Activated CD4-positive, alpha-beta T cell treated with anti-CD3 and anti-CD28 coated beads, Interleukin-2, Interleukin-6, amounts not matched to agents 100 ng/mL and 50 ng/mL, durations not matched to agents 16 hours and 8 hours (primary cell): ENCODE measurements at places on chromosomes 2 and 18.

DNA sequence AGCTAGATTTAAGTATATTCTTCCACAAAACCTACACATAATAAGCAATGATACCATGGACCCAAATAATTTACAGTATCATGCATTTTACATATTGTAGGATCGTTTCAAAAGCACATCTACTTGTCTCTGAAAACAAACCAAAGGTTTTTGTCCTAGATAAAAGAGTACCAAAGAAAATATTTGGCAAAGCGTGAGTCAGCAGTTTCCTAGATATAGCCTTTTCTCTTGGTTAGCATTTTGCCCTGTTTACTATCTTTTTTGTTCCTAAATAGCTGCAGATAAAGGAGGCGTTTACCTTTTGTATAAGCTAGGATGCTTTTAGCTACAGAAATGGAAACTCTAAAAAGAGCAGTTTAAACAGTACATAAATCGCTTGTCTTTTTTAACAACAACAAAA, 305.8 kb upstream of the GULP1 start:
- DNase-seq, result no peak

GRCh38 chr2:239149501-239149900, 251.3 kb downstream of the HDAC4 start:
- DNase-seq, result no peak

DNA sequence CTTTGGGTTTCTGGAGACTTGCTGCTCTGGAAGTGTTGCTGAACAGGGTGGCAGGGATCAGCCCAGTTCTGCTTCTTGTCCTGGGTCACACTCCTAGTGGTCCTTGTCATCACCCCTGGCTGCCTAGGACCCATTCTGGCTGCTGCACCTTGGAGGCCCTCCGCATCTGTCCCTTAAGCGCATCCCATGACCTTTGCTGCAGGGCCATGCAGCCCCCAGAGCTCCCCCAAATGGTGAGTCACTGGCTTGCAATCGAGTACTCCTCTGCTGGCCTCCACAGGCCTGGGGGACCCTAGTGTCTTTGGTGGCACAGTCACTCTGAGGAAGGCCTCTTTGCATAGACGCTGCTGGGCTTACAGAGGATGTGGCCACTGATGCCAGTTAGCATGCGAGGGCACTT, 188.5 kb downstream of the ASB1 start:
- DNase-seq, result no peak

DNA sequence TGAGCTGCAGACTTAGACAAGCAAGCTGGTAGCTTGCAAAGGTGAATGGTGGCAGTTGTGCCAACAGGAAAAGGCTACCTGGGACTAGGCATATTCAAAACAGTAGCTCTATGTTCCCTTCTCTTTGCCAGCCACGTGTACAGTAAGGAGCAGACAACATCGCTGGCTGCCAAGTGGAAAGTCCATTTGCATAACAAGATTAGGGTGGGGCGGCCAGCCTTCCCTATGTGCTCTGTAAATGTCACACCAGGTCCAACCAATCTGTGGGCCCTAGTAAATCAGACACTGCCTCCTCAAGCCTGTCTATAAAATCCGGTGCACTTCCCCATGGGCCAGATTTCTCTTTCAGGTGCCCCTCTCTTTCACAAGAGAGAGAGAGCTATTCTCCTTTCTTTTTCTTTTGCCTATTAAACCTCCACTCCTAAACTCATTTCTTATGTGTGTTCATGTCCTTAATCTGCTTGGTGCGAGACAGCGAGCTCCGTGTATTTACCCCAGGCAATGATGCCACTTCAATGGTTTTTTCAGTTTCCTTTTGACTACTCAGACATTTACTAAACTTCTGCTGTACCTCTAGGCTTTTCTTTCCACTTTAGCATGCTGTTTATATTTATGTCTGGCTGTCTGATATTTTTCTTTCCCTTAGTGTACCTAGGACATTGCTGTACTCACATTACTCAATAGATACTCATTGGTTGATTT, 297.4 kb upstream of the GCFC2 start:
- DNase-seq, result no peak

GRCh38 chr2:112794131-112794733, 9.9 kb upstream of the IL1A start:
- peak; percentile 88 for DNase-seq

GRCh38 chr18:8818982-8819381, 113.6 kb downstream of the MTCL1 start:
- no peak for DNase-seq

GRCh38 chr18:10690366-10690765, 164.5 kb downstream of the NAPG start:
- DNase-seq, result no peak

GRCh38 chr18:23730857-23731256, 41.6 kb downstream of the LAMA3 start:
- DNase-seq, result no peak

GRCh38 chr2:134207589-134208209, 46.2 kb upstream of the MGAT5 start:
- peak; percentile 61 for DNase-seq

GRCh38 chr2:223764796-223765195, 72.6 kb downstream of the AP1S3 start:
- no peak for DNase-seq

DNA sequence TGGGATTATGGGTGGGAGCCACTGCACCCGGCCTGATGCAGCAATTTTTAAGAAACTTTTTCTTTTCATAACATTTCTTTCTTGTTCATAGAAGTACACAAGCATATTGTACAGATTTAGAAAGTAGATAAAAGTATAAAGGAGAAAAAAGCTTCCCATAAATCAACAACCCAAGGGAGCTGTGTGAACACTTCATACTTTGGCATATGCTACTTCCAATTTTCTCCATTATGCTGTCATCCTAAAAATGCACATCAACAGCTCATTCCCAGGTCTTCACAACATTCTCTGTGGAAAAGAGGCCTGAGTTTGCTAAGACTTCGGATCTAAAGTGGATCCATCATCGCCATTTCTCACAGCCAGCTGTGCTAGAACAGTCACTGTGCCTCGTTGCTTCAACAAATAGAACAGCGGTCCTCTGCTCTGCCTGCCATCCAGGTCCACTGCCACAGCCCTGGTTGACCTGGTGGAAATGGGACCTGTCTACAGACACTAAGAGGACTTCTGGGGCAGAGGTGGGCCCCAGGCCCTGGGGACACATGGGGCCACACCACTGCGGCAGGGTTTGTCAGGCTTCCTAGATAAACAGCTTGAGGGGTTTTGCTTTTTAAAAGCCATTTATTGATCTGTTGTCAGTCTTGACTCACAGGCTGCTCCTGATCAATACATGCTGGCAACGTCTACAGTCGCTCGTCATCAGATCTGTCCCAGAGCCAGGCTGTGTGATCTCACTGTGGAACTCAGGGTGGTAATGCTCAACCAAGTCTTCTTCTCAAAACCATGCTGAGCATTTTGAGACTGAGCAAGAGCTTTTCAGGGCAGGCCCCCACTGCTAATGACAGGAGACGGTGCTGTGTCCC, 72.7 kb upstream of the MGAT4A start:
- no peak for DNase-seq

- no peak for DNase-seq
Observed at GRCh38 chr18:33581856-33582255, 3.8 kb downstream of the ASXL3 start.

DNA sequence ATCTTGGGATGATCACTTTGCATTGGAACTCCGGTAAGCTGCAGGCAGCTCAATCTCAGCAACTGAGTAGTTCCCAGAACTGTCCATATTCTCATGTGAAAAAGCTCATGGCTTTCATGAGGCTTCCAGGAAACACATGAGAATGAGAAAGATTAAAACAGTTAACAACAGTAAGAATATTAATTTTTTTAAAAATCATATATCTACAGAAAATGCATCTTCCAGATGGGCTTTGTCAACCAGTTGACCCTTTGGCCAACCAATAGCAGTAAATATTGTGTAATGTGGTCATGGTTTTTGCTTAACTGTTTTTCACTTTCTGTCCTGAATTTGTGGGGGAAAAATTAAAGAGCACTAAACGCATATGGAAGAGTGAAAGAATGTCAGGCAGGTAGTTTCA, 131.2 kb upstream of the CCDC195 start:
- DNase-seq, result no peak

DNA sequence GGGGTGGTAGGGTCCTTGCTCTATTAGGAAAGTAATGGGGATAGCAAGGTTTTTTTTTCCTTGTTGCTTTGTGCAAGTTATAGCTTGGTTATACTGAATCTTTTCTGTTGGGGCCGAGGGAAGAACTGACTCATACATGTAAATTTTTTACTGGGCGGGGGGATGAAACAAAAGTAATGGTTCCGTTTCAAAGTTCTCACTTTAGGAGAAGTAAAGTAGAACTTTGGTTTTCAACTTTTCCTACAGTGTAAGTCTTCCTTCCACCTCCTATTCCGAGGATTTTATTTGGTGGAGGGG, 1.1 kb downstream of the AFTPH start:
- peak; percentile 69 for DNase-seq

DNA sequence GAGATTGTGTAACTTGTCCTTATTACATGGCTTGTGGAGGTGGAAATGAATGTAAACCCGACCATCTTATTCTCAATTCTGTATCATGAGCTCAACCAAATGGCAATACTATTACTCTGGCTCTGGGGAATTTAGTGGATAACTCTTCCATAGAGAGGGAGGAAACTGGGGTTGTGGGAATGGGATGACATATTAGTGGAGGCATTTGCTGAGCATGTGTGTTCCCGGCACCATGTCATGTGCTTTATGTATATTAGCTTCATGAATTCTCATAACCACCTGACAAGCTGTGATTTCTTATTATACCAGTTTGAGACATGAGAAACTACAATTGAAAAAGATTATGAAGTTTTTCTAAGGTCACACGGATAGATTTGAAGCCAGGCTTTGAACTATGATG, 112.8 kb upstream of the TMEFF2 start:
- DNase-seq, result no peak

DNA sequence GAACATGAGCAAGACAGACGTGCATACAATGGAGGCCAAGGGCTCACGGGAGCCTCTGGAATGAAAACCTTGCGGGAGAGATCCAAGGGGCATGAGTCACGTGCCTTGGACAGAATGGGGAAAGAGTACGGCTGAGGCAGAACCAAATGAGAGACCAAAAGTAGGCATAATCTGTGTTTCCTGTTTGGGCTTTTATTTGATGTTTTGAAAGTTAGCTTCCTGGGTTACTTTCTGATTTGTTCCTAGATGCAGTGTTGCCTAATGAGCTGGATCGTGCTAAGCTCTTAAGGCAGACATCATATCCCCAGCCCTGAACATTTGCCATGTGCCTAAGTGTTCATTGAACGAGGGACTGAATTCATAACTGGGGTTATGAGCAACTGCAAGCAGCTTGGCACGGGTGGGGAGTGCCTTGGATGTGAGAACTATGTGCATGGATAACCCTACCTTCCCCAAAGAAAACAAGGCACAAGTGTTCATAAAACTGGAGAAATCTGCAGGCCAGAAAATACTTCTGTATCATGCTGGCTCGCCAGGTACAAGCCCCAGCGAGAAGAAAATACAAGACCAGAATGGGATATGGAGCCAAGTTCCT, 60.3 kb upstream of the RPL31 start:
- DNase-seq, result no peak

- DNase-seq, result no peak
Observed at GRCh38 chr2:212997526-212998020, 153.8 kb downstream of the IKZF2 start.

DNA sequence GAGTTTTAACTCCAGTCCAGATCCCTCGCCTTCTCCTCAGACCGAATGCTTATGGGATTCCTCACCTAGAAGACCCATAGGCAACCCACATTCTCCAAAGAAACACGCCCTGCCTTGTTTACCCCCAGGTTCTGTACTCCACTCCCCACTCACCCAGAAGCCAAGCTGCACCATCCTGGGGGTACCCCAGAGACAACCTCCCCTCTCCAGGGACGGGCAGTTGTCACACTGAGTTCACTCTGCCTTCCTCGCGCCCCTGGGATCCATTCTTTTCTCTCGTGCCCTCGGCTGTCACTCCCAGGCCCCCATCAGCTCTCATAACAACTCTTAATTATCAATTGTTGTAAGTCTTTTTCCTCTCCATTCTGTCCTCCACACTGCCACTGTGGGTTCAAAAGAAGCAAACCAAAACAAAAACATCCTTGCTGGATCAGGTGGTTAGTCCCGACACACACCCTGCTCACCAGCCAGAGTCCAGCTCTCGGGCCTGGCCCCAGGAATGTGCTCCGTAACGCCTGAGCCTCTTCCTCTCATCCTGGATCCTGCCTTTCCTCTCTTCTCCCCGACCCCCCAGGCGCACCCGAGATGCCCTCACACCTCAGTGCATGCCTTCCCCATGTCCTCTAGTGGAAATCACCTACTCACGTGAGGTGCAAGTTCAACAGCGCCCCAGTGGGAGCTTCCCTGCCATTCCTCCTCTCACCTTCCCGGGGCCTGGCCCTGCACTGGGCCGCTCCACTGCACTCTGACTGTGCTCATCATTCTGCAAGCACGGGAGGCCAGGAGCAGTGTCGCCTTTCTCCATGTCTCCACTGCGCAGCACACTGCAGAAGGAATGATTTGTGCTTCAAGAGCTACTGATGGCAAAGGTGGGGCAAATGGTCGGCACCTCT, 20.7 kb downstream of the COX7A2L start:
- no peak for DNase-seq

- DNase-seq, result no peak
Observed at GRCh38 chr2:76748581-76749296, 773.4 kb downstream of the LRRTM4 start.

DNA sequence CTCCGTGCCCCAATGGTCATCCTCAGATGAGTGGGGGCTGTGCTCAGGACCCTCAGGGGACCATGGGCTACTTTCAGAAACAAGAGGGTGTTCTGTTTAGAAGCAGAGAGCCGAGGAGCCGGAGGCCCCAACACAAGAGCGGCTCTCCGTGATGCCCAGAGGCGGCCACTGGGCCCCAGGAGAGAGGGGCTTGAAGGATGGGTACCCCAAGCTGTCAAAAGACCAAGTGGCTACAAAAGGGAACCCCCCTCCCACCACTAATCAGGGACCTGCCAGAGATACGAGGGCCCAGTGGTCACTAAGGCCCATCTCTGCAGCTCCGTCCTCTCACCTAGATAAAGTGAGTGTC, 93.6 kb downstream of the HDAC4 start:
- DNase-seq, result no peak

DNA sequence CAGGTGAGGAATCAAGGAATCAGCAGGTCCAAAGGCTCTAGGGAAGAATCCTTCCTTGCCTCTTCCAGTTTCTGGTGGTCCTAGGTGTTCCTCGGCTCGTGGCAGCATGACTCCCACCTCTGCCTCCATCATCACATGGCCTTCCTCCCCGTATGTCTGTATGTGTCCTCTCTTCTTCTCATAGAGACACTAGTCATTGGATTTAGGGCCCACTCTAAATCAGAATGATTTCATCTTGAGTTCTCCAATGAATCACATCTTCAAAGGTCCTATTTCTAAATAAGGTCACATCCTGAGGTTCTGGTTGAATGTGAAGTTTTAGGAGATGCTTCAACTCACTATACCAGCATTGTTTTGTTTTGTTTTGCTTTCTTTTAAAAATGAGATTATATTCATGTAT, 11.1 kb upstream of the AGFG1 start:
- DNase-seq, result peak; percentile 36

- DNase-seq, result peak; percentile 90
Observed at GRCh38 chr18:75070625-75071483, 138.1 kb downstream of the PTGR3 start.
